CD4-positive, CD25-positive, alpha-beta regulatory T cell (primary cell): ENCODE measurements at places on chromosomes 2 and 18.

- DNase-seq, result no peak
- H3K4me3 ChIP-seq, result no peak overlapping the region
- H3K36me3 ChIP-seq, result peaks cover 17% of the 10 kb centered on the region
- H3K27ac ChIP-seq, result peak overlapping the region; percentile 6
- H3K27me3 ChIP-seq, result no peaks in the 10 kb centered on the region
- H3K4me1 ChIP-seq, result peaks cover 43% of the 10 kb centered on the region
Measured at GRCh38 chr2:218885981-218886947, 5.6 kb downstream of the WNT10A start.

DNA sequence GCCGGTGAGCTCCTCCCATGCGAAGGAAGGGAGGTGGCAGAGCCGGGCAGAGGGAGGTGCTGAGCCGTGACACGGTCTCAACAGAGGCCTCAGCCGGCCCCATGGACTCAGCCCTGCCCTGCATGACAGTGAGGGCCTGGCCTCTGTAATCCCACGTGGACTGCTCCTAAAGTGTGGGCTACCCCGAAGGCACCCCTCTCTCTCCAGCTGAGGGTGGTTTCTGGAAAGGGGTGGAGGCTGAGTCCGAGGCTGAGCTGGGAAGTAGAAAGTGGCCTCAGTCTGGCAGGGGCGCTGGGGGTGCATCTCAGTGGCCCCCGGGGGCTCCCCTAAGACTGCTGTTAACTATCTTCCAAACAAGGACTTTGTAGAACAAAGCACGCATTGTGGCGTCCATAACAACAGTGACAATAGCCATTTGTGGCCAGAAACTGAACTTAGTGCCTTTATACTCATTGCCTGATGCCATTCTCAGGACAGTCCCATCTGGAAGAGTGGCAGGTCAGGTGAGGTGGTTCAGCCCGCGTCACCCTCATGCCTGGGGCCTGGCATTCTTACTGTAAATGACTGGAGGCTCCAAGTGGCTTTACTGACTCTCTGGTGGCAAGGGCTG lies 192.4 kb downstream of the TWIST2 start:
- H3K4me1 ChIP-seq, result peaks cover 4% of the 10 kb centered on the region
- no peak overlapping the region for H3K4me3 ChIP-seq
- DNase-seq, result no peak
- no peaks in the 10 kb centered on the region for H3K27me3 ChIP-seq
- no peaks in the 10 kb centered on the region for H3K36me3 ChIP-seq

- H3K36me3 ChIP-seq, result no peaks in the 10 kb centered on the region
- no peak for DNase-seq
- H3K4me3 ChIP-seq, result no peak overlapping the region
- H3K4me1 ChIP-seq, result no peaks in the 10 kb centered on the region
- H3K27me3 ChIP-seq, result no peaks in the 10 kb centered on the region
Measured at GRCh38 chr2:24328010-24328409, 32.3 kb downstream of the ITSN2 start.

GRCh38 chr2:220046507-220046906 lies 419.1 kb downstream of the SLC4A3 start:
- no peak for DNase-seq
- no peak overlapping the region for H3K27ac ChIP-seq
- H3K4me3 ChIP-seq, result no peak overlapping the region
- no peaks in the 10 kb centered on the region for H3K27me3 ChIP-seq
- H3K36me3 ChIP-seq, result no peaks in the 10 kb centered on the region

- no peak for DNase-seq
- H3K27ac ChIP-seq, result no peak overlapping the region
- no peak overlapping the region for H3K4me3 ChIP-seq
- H3K27me3 ChIP-seq, result peaks cover 2% of the 10 kb centered on the region
- H3K36me3 ChIP-seq, result no peaks in the 10 kb centered on the region
- no peaks in the 10 kb centered on the region for H3K4me1 ChIP-seq
Measured at GRCh38 chr2:191936882-191937405, 90.1 kb upstream of the CAVIN2 start.

DNA sequence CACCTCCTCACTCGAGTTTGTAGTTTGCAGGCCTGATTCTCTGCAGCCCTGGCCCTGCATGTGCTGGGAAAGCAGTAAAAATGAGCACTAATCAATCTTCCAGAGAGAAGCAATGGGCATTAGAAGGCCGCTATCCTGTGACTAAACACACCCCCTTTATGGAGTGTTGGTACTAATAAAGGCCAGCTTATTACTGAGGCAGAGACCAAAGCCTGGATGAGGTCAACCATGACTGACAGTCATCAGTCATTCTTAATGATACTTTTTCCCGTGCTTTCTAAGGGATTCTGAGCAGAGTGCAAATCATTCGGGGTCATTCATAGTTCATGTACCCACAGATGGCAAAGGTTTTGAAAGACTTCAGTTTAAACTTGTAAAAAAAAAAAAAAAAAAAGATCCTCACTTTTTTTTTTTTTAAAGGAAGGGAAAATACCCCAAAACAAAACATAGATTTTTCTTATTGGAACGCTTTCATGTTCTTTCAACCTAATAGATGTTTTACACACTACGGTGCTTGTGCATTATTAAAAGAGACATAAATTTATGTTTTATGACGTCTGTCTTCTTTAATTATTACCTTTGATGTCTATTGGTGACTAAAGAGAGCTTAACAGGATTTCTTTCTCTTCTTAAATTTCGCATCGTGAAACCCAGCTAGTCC lies 13.2 kb downstream of the TSHZ1 start:
- no peaks in the 10 kb centered on the region for H3K27me3 ChIP-seq
- no peak overlapping the region for H3K4me3 ChIP-seq
- DNase-seq, result no peak
- H3K36me3 ChIP-seq, result no peaks in the 10 kb centered on the region
